ENCODE measurements at places on chromosomes 1 and 21. TPM values are rescaled to one million over a fixed set of nuclear protein-coding genes. Genes with fewer than 3 reads are reported as not detected.

FTCD gene
- not detected for total RNA-seq

DCAF8 gene
- total RNA-seq = 195 TPM

DNA sequence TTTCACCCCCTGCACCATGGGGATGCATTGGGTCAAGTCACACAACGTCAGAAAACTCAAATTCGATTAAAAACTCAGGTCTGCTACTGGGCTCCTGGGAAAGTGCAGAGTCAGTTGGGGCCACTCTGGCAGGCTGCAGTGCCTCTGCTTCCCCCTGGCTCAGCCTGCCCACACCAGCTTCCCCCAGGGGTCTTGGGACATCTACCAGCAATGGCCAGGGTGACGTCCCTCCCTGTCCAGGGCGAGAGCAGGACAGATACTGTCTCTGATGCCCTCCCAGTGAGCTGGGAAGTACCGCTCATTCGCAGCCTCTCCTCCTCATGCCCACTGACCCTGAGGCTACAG lies 106.2 kb upstream of the COL6A1 start:
- no peaks in the 10 kb centered on the region for H3K4me1 ChIP-seq
- no peak for DNase-seq
- no peaks in the 10 kb centered on the region for H3K36me3 ChIP-seq
- no peak overlapping the region for H3K4me3 ChIP-seq
- peaks cover 18% of the 10 kb centered on the region for H3K27me3 ChIP-seq
- H3K27ac ChIP-seq = no peak overlapping the region

DNA sequence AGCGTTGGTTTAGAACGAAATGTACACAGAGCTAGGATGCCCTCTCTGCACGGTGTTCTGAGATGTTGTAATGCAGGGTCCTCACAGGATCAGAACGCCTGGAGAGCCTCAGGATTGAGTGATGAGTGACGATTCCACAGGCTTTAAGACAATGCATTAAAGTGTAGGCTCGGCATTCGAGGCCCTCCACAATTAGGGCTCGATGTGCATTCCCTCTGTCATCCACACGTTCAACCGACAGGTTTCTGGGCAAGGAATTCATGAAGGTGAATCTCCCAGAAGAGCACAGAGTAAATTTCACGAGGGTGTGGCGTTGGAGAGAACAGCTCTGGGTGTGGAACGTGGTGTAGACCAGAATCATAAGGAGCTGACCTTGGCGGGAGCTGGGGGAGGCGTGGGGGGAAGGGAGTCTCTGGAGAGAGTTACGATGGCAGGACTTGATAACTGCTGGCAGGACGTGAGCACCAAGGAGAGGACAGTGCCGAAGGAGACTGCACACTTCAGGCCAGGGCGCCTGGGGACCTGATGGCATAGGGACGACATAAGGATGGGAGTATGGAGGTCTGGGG lies 51.0 kb upstream of the EFHD2 start:
- H3K36me3 ChIP-seq = no peaks in the 10 kb centered on the region
- no peak overlapping the region for H3K4me3 ChIP-seq
- no peaks in the 10 kb centered on the region for H3K27me3 ChIP-seq

KRTAP6-2 gene
- not detected for total RNA-seq

DNA sequence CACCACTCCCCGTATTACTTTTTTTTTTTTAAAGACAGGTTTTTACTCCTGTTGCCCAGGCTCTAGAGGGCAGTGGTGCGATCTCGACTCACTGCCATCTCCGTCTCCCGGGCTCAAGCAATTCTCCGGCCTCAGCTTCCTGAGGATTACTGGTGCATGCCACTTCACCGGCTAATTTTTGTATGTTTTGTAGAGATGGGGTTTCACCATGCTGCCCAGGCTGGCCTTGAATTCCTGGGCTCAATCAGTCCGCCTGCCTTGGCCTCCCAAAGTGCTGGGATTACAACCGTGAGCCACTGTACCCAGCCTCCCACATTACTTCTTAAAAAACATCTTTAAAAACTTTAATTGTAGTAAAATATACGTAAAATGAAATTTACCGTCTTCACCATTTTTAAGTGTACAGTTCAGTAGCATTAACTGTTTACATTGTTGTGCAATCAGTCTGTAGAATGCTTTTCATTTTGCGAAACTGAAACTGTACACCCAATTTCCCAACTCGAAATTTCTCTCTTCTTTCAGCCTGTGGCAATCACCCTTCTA lies 77.0 kb downstream of the ZMYM4 start:
- no peaks in the 10 kb centered on the region for H3K27me3 ChIP-seq
- DNase-seq = no peak
- H3K4me3 ChIP-seq = no peak overlapping the region
- H3K27ac ChIP-seq = no peak overlapping the region
- no peaks in the 10 kb centered on the region for H3K36me3 ChIP-seq

C1orf53 gene
- total RNA-seq = 2.0 TPM
